ENCODE measurements at places on chromosomes 11 and 22.
A peak's percentile ranks its signal among the peaks of the same experiment; 100 is the strongest.

DNA sequence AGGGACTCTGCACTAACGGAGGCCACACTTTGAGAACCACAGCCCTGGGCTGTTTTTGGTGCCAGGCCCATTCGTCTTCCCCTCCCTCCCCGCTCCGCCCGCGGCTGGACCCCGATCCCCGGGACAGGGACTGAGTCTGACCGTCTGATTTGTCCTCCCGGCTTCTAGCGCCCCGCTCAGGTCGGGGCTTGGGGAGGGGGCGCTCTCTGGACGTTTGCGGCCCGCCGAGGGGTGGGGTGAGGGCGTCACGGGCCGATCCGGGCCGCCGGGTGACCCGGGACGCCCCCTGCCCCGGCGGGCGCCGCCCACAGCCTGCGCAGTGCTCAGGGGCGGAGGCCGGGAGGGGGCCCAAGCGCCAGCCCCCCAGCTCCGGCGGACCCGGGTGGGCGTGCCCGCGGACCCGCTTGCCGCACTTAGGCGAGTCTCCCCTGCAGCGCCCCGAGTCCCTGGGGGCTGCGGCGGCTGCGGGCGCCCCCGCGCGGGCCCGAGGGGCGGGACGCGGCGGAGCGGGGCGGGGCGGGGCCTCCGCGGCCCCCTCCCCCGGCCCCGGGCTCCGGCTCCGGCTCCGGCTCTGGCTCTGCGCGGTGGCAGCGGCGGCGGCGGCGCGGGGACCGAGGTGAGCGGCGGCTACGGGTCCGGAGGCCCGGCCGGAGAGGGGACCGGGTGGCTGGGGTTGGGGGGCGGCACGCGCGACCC lies 33.7 kb upstream of the PRR5 start:
- DNase-seq = no peak

- DNase-seq = no peak
Measured at GRCh38 chr11:96306933-96307775, 35.8 kb downstream of the MAML2 start.

DNA sequence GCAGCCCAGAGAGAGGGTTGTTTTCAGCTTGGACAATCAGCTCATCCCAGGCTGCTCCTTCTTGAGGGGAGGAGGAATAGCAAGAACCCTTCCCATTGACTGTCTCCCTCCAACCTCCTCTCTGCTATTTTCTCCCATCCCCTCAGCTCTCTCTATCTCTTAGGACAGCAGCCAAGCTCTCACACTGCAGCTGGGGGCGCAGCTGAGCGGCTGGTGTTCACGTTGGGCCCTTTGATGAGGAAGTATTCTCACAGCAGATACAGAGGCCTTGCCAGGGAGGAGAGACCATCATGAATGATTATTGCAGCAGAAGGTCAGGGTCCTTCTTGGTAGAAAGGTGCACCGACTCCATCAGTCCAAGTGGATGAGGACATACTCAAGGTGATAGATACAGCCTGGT lies 26.5 kb upstream of the CADM1 start:
- no peak for DNase-seq

DNA sequence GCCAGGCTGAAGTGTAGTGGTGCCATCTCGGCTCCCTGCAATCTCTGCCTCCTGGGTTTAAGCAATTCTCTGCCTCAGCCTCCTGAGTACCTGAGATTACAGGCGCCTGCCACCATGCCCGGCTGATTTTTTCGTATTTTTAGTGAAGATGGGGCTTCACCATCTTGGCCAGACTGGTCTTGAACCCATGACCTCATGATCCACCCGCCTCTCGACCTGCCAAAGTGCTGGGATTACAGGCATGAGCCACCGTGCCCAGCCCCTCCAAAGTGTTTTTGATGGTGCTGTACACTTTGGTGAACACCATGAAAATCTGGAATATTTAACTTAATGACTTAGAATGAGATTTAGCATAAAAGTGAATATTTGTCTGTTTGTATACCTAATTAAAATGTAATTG lies 5.6 kb downstream of the LUZP2 start:
- DNase-seq = no peak

GRCh38 chr11:108402241-108402640 lies 65.1 kb downstream of the C11orf65 start:
- no peak for DNase-seq

- DNase-seq = no peak
Measured at GRCh38 chr11:100719809-100720221, 32.7 kb downstream of the ARHGAP42 start.

DNA sequence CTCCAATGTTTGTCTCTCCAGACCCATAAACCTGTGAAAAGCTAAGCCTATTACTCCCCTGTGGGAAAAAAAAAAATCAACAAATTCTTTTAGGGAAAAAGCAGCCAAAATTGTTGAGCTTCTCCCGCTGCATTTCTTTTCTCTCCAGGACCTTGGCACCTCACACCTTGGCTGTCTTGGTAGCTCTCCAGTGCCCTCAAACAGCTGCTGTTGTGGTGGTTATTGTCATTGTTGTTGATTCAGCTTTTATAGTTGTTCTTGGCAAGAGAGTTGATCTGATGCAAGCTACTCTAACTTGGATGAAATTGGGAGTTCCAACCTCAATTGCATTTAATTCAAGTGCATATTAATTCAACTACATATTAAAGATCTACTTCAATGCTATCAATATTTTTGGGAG lies 516.9 kb upstream of the LARGE1 start:
- DNase-seq = no peak

GRCh38 chr11:73907191-73907590 lies 30.4 kb downstream of the PAAF1 start:
- DNase-seq = peak; percentile 34

- no peak for DNase-seq
Measured at GRCh38 chr22:45683248-45683647, 11.6 kb downstream of the ATXN10 start.

DNA sequence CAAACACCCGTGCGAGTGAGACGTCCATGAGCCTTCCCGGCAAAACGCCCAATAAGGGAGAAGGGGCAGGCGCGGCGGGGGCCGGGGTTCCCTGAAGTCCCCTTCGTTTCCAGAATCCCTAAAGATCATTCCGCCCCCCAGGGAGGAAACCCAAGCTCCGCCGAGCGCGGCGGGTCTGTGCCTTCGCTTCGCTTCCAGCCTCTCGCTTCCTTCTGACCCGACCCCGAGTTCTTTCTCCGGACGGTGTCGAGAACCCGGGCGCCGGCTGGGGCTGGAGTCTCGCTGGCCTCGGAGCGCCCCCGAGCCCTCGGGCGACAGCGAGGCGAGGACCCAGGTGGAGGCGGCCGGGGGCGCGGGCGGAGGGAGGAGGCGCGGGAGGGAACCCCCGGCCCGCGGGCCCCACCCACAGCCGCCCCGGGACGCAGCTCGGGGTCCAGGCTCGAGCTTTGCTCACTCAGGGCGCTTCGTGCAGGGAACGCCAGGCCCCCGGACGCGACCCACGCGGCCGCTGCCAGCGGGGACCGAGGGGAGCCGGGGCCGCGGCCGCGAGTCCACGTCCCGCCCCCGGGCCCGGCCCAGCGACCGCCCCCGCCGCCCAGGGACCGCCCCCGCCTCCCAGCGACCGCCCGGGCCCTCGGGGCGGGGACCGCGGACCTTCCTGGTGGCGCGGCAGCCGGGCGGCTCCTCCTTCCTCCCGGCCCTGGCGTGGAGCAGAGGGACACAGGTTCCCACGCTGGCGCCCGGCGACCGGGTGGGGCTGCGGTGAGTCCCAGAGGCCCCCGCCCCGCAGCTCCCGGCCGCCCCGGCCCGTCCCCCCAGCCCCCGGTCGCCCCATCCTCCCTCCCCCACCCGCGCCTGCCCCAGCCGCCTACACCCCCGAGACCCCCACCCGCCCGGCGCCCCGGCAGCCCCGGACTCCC lies at the start of gene PGGHG:
Gene PGGHG, plus strand, starts transcription at position 649 of the 920 bp plus-strand sequence. CDS start 691 bp downstream, outside the sequence.
- DNase-seq = peak; percentile 68

DNA sequence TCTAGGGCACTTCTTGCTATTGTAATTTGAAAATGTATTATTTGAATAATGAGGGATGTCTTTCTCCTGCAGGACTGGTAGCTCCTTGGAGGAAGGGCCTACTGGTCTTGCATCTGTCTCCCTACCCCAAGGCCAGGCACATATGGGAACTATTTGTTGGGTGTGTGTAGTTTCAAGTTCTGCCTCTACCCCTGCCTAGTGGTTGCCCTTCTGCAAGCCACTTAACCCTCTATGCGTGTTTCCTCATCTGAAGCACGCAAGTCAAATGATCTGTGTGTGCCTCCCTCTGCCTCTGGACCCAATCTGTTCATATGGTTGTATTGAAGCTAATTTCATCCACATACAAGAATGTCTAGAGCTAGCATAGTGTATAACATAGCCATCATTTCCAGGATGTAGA lies 67.0 kb downstream of the WNT11 start:
- no peak for DNase-seq

DNA sequence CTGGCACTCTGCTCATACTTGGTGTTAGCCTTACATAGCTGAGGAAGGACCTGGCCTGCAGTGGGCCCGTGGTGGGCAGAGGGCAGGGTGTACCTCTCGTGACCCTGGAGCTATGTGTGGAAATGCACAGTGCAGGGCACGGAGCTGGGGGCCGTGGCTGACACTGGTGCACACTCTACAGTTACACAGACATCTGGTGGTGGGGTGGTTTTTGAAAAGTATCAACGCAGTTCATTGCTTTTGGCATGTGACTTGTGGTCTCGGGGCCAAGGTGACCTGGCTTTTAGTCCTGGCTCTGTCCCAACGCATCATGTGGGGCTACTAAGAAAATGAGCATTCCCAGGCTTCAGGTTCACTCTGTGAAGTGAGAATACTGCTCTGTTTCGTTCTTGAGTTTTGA lies 553.6 kb downstream of the NTM start:
- DNase-seq = no peak

GRCh38 chr11:73157101-73158010 lies 15.2 kb upstream of the FCHSD2 start:
- no peak for DNase-seq

DNA sequence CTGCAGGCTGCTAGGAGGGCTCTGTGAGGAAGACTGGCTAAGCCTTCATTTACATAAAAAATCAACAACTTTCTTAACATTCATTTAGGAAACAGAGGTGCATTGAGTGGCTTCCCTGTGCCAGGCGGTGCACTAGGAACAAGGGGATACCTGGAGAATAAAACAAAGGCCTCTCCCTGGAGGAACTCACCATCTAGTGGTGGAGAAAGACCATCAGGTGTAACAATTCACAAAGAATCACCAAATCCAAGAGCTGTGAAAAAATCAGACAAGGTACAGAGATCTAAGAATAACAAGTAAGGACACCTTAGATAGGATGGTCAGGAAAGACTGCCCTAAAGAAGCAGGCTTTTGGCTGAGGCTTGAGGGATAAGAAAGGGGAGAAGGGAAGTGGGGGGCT lies 40.3 kb downstream of the CSNK2A3 start:
- DNase-seq = no peak

DNA sequence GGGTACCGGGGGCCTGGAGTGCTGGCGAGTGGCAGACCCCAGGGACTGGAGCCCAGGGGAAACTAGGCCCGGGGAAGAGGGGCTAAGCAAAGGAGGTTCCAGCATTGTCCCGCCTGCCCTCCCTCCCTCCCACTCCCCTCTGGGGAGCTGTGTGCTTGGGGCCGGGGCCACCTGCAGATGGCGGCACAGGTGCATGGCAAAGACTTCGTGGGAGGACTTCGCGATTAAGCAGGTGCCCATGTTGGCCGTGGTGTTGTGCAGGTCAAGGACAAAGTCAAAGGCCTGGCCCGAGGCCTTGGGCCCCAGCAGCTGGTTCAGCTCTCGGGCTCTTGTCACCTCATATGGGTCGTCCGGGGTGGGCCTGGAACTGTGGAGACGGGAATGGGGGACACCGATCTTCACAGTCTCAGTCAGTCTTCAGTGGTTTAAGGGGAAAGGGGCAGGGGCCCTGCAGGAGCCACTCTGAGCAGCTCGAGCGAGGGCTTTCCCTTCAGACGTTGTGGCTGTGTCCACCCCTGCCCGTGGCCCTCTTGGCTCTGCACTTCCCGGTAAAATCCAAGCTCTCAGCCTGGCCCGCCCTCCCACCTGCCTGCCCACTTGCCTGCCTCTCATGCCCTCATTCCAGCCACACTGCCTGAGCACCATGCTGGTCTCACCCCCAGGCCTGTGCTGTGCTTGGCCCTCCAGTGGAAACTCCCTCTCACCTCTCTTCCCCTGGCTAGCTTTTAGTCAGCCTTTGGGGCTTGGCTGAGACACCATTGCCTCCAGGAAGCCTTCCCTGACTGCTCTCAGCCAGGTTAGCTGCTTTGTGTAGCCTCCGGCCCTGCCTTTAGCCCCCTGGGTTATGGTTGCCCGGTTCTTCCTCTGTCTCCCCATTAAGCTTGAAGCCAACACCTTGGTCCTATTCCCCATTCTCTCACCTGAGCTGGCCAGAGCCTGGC lies 4.7 kb downstream of the ACY3 start:
- DNase-seq = no peak

- peak; percentile 33 for DNase-seq
Measured at GRCh38 chr11:105034813-105035620, at the start of gene CASP1. TSS of gene CASP1 (minus strand) at chr11:105035144. CDS start at chr11:105035113, 31 bp downstream.

- DNase-seq = no peak
Measured at GRCh38 chr22:35991168-35991567, 37.5 kb downstream of the RBFOX2 start.

DNA sequence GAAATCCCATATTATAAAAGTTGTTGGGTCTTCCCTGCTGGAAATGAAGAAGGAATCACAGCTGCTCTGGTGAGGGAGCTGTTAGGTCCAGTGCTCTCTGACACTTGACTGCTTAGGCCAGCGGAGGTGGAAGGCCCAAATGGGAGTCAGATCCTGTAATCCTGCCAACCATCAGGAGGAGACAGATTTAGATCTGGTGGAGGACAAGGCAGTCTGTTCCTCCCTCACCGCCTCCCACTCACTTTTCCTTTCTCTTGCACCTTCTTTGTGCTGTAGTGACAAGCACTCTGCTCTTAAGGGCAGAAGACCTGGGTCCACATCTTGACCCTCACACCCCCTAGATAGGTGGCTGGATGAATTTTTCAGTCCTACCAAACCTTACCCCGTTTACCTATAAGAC lies 59.7 kb upstream of the CHST1 start:
- DNase-seq = no peak

DNA sequence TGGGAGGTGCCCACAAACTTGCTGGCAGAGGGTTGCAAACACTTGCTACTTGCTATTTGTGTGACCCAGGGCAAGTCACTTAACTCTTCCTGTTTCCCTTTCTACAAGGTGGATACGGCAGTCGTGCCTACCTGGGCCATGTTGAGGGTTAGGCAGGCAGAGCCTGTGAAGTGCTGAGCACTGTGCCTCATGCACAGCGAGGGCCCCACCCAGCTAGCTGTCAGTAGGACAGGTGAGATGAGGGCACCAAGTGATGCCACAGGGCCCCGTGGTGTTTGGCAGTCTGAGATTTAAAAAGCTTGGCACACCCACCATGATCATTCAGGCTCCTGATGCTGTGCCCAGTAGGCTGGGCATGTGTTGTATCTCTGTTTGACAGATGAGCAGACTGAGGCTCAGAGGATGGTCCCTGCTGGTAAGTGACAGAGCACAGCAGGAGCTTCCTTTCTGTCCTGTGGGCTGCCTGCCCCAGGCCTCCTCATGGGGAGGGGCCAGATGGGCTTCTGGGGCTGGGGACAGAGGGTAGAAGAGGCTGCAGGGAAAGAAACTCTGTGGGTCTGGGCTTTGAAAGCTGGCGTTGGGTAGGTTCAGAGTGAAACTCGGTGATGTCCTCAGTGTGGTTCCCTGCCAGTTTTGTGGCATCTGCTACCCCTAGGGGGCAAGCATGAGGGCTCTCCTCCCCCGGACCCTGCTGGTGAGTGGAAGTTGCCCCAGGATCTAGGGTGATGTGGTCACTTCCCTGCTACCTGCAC lies 59.3 kb downstream of the TSPAN18 start:
- DNase-seq = peak; percentile 28
